ENCODE measurements at places on chromosomes 1 and 21. TPM values are rescaled to one million over a fixed set of nuclear protein-coding genes. Genes with fewer than 3 reads are reported as not detected.
A peak's percentile ranks its signal among the peaks of the same experiment; 100 is the strongest.

Gene USH2A
- total RNA-seq, result not detected

Gene CIART
- 9.5 TPM for total RNA-seq

Gene CFHR2
- total RNA-seq, result not detected

Gene NCAM2
- 2.1 TPM for total RNA-seq

Gene ASTN1
- total RNA-seq, result 0.30 TPM

GRCh38 chr1:3148171-3148570, 79.2 kb downstream of the PRDM16 start:
- no peak overlapping the region for H3K4me3 ChIP-seq
- H3K36me3 ChIP-seq, result no peaks in the 10 kb centered on the region
- no peaks in the 10 kb centered on the region for H3K27me3 ChIP-seq
- no peak overlapping the region for H3K27ac ChIP-seq
- peak; percentile 57 for DNase-seq

GRCh38 chr1:22747021-22747734, 36.5 kb downstream of the EPHB2 start:
- H3K27ac ChIP-seq, result no peak overlapping the region
- no peaks in the 10 kb centered on the region for H3K27me3 ChIP-seq
- H3K4me3 ChIP-seq, result no peak overlapping the region
- no peaks in the 10 kb centered on the region for H3K36me3 ChIP-seq

DNA sequence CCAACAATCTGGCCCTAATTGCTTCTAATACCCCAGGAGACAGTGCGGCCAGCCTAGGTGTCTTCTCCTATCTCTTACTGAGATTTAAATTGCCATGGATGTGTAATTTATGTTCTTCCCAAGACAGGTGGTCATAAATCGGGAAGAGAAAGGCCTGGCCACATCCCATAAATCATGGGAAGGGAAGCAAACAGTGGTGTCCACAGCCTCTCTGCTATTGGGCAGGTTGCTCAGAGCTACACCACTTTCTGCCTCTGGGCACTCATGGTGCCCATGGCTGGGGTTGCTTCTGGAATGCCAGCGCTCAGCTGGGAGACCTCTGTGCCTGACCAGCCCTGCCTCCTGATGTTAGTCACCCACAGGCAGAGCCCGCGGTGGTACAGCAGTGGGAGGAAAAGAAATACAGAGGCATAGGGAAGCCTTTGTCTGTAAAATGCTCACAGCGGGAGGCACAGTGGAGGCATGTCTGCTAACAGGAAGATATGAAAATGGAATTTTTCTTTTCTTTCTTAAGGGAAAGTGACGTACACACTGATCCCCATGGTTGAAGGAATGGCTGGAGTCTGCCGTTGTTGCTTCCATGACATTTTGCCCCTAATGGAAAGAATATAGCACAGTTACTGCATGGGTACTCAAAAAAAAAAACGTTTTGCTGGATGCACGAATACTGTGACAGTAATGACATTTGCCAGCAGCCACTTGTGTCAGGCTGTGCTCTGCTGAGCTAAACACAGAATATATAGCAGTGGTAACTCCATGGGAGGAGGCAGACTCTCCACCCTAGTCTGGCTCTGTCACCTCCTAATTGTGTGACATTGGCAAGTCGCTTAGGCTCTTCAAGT, 21.9 kb downstream of the MTARC1 start:
- H3K4me3 ChIP-seq, result no peak overlapping the region
- H3K36me3 ChIP-seq, result peaks cover 15% of the 10 kb centered on the region
- DNase-seq, result no peak
- H3K27me3 ChIP-seq, result no peaks in the 10 kb centered on the region
- H3K27ac ChIP-seq, result no peak overlapping the region

DNA sequence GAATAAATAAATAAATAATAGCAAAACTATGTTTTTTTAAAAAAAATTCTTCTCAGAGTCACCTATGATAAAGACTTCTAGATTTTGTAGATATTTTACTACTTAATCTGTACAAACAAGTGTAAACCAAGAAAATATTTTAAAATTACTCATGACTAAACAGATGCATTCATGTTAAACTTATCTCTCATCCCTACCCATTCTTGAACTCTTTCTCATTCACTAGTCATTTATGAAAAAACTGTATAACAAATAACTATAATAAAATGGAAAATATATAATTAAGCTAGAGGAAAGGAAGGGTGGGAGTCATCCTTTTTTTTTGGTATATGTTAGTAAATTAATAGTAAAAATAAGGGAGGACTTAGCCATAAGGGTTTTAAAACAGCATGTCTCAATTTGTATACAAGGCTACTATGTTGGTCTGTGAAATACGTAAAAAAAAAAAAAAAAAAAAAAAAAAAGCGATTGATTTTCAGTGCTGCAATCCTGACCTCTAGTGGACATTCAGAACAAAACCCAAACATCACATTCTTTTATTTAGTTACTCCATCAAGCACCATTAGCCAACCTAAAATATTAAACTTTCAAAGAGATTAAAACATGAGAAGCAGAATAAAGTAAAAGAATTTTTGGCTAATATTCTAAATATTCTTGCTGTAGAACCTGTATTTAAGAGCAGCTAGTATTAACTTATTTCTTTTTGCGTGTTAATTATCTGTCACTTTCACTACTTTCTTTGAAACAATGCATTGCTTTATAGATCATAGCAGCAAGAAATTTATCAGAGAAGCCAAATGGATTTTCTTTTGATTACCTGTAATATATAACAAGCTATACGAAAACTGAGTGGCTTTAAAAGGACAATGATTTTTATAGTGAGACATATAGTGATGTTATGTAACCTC, 255.8 kb upstream of the CACYBP start:
- H3K4me1 ChIP-seq, result no peaks in the 10 kb centered on the region
- H3K27me3 ChIP-seq, result no peaks in the 10 kb centered on the region
- H3K36me3 ChIP-seq, result no peaks in the 10 kb centered on the region
- no peak overlapping the region for H3K4me3 ChIP-seq
- H3K27ac ChIP-seq, result no peak overlapping the region

DNA sequence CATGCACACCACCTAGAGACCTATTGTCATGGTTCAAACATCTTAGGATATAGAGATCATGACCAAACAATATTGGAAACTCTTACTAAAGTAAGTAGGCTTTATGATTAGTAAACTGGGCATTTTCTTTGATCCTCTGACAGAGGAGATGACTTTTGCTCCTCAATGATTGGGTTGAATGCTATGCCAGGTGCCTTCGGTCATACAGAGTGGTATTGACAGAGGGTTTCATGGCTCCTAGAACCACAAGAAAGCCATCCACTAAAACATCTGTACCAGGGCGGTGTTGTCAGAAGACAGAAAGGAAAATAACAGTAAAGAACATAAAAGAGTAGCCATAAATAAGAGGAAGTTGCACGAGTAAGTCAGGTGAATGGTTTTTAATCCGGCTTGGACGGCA, 20.8 kb upstream of the SAMSN1 start:
- DNase-seq, result no peak
- no peaks in the 10 kb centered on the region for H3K27me3 ChIP-seq
- no peak overlapping the region for H3K27ac ChIP-seq
- no peaks in the 10 kb centered on the region for H3K36me3 ChIP-seq
- no peak overlapping the region for H3K4me3 ChIP-seq

GRCh38 chr1:244280859-244281258, 170.8 kb downstream of the ADSS2 start:
- no peak for DNase-seq
- H3K27me3 ChIP-seq, result no peaks in the 10 kb centered on the region
- no peak overlapping the region for H3K4me3 ChIP-seq
- H3K27ac ChIP-seq, result no peak overlapping the region
- H3K36me3 ChIP-seq, result no peaks in the 10 kb centered on the region

- H3K4me3 ChIP-seq, result no peak overlapping the region
- no peaks in the 10 kb centered on the region for H3K27me3 ChIP-seq
- peak overlapping the region; percentile 52 for H3K27ac ChIP-seq
- no peaks in the 10 kb centered on the region for H3K36me3 ChIP-seq
Measured at GRCh38 chr21:38985568-38986378, 180.0 kb downstream of the ETS2 start.

DNA sequence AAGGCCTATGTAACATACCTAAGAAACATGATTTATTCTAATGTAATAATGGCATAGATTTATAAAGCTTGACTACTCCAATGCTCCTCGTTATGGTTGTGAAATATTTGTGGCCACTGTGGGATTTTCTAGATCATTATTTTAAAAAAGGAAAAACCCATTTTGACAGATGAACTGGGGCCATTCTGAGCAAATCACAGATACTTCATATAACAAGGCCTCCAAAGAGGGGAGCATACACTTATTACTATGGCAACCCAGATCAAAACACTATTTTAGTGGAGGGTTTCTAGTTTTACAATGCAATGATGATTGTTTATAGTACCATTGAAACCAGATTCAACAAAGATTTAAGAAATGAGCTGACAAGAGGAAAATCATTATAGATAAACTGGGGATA, 346.6 kb downstream of the ZNF326 start:
- H3K4me3 ChIP-seq, result no peak overlapping the region
- H3K4me1 ChIP-seq, result no peaks in the 10 kb centered on the region
- H3K36me3 ChIP-seq, result no peaks in the 10 kb centered on the region
- DNase-seq, result no peak
- no peaks in the 10 kb centered on the region for H3K27me3 ChIP-seq

GRCh38 chr1:185297982-185298381, 19.1 kb downstream of the IVNS1ABP start:
- H3K27me3 ChIP-seq, result no peaks in the 10 kb centered on the region
- no peak overlapping the region for H3K4me3 ChIP-seq

DNA sequence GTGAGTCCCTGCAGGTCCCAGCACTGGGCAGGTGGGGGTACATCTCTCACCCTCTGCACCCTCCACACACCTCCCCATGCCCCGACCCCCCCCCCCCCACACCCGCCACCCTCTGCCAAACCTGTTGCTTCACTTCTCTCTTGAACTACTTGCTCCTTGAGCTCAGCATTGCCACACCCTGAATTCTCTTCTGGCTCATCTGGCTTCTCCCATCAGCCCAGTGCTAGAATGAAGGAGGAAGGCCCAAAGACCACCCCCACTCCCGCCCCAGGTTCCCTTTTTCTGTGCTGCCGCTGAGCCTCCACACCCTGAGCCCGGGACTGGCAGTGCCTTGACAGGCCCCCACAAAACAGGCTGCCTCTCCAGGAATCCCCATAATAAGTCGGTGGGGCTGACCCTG, 6.4 kb upstream of the TNNI1 start:
- H3K4me1 ChIP-seq, result no peaks in the 10 kb centered on the region
- no peaks in the 10 kb centered on the region for H3K27me3 ChIP-seq
- no peak overlapping the region for H3K4me3 ChIP-seq
- DNase-seq, result no peak
- no peaks in the 10 kb centered on the region for H3K36me3 ChIP-seq

DNA sequence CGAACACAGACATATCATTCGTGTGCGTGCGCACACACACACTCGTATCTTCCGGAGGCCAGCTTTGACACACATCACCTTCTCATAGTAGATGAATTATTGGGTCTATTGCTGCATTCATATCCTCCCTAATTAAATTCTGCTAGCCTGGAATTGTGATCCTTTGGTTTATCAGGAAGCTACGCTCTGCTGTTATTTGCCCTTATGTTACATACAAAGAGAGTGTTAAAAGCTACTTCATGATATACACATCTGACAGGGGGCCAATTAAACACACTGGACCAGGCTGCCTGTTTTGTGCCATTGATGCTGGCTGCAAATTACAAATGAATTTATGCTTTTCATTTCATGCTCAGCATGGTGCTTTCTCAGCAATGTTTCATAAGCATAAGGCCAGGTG, 252.0 kb downstream of the RHOU start:
- H3K27ac ChIP-seq, result no peak overlapping the region
- H3K36me3 ChIP-seq, result no peaks in the 10 kb centered on the region
- peaks cover 28% of the 10 kb centered on the region for H3K4me1 ChIP-seq
- no peak for DNase-seq
- H3K4me3 ChIP-seq, result no peak overlapping the region

GRCh38 chr1:154445040-154445472, 39.9 kb downstream of the IL6R start:
- H3K27ac ChIP-seq, result no peak overlapping the region
- peaks cover 15% of the 10 kb centered on the region for H3K36me3 ChIP-seq
- no peak for DNase-seq
- no peak overlapping the region for H3K4me3 ChIP-seq

DNA sequence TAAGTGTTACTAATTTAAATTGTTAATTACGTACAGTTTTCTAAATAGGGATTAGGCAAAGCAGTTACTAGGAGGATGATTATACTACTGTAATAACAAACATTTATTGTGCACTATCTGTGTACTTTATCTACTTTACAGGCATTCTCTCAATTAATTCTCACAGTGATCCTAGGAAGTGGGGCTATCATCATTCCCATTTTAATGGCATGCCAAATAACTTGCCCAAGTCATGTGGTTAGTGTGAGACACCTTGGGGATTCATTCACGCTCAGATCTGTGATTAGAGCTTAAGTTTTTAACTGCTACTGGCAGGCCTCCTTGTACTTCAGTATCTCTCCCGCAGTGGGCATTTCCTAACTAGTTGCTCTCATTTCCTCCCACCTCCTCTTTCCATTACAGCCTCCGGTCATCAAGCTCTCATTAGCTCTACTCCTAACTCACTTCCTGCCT, 11.5 kb downstream of the PHLDA3 start:
- H3K4me3 ChIP-seq, result no peak overlapping the region
- H3K27ac ChIP-seq, result peak overlapping the region; percentile 68
- H3K36me3 ChIP-seq, result no peaks in the 10 kb centered on the region
- no peaks in the 10 kb centered on the region for H3K27me3 ChIP-seq
- DNase-seq, result no peak

DNA sequence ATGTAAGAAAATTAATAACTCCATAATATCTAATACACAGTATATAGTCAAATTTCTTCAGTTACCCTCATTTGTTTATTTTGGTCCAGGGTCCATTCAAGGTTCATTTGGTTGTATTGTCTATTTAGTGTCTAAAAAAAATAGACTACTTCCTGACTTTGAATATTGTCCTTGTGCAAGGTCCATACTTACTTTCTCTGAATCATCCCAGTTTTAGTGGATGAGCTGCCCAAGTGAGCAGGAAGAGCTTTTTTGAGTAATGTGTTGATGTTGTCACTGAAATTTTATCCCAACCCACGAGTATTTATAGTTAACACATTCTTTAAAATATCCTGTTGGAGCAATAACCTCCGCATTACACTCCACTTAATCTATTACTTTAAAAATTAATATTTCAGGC, 45.6 kb upstream of the FASLG start:
- H3K27ac ChIP-seq, result no peak overlapping the region
- H3K4me1 ChIP-seq, result no peaks in the 10 kb centered on the region
- H3K4me3 ChIP-seq, result no peak overlapping the region
- H3K36me3 ChIP-seq, result peaks cover 10% of the 10 kb centered on the region

- H3K36me3 ChIP-seq, result no peaks in the 10 kb centered on the region
- no peak overlapping the region for H3K27ac ChIP-seq
- DNase-seq, result no peak
- H3K27me3 ChIP-seq, result no peaks in the 10 kb centered on the region
Measured at GRCh38 chr1:152479792-152480595, 30.6 kb upstream of the LCE5A start.

DNA sequence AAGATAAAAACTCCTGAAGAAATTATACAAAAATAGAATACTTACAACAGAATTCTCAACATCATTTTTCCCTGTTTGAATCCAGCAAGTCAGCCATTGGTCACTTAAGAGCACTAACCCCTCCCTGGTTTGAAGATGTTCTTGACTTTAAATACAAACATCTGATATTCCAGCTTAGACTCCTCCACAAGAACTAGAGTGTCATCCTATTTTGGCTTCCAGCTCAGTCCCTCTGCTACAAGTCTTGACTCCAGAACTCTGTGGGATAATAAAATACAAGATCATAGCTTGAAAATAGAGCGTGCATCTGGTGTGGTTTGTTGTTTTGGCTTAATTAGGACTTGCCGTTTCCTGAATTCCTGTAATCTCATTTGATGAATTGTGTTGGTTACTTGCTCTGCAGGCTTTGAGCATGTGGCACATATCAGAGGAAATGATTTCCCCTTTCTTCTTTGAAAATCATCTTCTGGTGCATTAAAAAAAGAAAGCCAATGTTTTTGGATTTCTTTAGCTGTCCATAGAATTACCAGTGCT, 63.7 kb upstream of the DPT start:
- no peak for DNase-seq
- no peaks in the 10 kb centered on the region for H3K27me3 ChIP-seq
- H3K4me1 ChIP-seq, result no peaks in the 10 kb centered on the region
- H3K27ac ChIP-seq, result no peak overlapping the region

Measured in upper lobe of left lung (tissue), 6 donors.